ENCODE measurements at places on chromosomes 16 and 17.

GRCh38 chr17:13947499-13947898 is 121.8 kb upstream of the COX10 start:
- DNase-seq = no peak

DNA sequence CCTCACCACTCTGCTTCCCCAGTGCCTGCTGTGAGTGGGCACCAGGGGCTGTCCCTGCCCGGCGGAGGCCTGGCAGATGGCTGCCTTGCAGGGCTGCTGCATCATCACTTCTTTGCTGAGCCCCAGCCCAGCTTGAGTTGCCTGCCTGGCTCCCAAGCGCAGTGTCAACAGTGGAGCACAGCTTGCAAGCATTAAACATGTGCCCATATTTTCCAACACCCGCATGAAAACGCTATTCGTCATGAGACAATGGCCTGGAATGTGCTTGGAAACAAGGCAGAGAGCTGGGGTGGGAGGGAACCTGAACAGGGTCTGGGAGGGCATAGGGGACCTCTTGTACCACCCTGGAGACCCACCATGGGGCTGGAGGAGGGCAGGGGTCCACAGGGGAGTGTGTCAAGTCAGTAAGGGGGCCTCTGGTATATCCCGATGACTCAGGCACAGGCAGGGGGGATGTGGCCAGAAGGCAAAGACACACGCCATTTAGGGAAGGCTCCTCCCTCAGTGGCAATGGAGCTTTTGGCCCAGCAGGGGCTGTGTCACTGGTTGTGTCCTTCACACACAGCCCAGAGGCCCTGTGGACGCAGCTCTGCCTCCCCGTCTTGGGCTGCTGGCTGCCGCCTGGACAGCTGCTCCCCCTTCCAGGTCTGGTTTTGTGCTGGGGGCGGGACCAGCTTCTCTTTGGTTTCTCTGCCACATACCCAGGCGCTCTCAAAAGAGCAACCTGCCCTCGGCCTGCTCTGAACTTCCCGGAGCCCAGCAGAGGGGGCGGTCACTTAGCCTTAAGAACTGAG is 17.4 kb upstream of the MTSS2 start:
- DNase-seq = peak; percentile 79

- DNase-seq = peak; percentile 87
These were observed at the start of gene TRIM65 for GRCh38 chr17:75896415-75897159. Gene TRIM65 (minus strand): TSS chr17:75896951. CDS start chr17:75896937, 14 bp downstream.

GRCh38 chr16:47486856-47487255 is 25.7 kb downstream of the PHKB start:
- DNase-seq = no peak

- DNase-seq = no peak
These were observed 999.7 kb downstream of the CDH11 start for GRCh38 chr16:64122177-64122576.

DNA sequence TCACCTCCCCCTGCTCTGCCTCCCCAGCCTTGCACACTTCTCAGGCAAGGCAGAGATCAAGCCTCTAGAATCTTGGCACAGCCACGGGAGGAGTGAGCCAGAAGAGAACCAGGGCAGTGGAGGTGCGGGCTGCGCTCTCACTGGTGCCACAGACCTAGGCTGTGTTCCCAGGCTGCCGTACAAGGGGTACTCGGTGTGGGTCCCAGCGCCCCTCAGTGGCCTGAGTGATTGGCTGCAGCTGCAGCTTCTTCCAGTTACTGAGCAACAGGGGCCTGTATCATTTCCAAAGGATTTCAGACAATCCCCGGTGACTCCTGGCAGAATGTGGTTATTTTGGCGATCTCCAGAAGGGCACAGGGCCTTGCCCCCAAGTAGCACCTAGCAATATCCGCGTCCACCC is 1852.1 kb downstream of the TP53TG3F start:
- no peak for DNase-seq

- DNase-seq = no peak
These were observed 180.8 kb downstream of the ENGASE start for GRCh38 chr17:79255456-79255855.

- DNase-seq = no peak
These were observed 23.5 kb upstream of the FOXK2 start for GRCh38 chr17:82495844-82496528.

DNA sequence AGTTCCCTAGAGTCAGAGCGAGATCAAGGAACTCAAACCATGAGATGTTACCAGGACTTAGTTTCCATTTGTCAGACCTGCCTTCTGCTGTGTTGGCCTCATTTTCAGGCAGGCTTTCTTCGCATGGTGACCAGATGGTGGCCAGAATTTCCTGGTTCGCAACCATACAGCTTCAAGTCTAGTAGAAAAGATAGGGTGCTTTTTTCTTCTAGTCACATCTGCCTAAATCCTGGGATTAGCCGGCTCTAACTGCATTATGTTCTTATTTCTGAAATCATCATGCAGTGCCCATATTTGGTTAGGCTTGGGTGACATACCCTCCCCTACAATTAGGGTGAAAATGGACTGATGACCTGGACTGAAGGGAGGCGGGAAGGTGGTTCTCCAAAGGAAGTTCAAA is 131.5 kb downstream of the SHISA9 start:
- DNase-seq = no peak

GRCh38 chr17:58763263-58763662 is 7.6 kb downstream of the PPM1E start:
- no peak for DNase-seq

DNA sequence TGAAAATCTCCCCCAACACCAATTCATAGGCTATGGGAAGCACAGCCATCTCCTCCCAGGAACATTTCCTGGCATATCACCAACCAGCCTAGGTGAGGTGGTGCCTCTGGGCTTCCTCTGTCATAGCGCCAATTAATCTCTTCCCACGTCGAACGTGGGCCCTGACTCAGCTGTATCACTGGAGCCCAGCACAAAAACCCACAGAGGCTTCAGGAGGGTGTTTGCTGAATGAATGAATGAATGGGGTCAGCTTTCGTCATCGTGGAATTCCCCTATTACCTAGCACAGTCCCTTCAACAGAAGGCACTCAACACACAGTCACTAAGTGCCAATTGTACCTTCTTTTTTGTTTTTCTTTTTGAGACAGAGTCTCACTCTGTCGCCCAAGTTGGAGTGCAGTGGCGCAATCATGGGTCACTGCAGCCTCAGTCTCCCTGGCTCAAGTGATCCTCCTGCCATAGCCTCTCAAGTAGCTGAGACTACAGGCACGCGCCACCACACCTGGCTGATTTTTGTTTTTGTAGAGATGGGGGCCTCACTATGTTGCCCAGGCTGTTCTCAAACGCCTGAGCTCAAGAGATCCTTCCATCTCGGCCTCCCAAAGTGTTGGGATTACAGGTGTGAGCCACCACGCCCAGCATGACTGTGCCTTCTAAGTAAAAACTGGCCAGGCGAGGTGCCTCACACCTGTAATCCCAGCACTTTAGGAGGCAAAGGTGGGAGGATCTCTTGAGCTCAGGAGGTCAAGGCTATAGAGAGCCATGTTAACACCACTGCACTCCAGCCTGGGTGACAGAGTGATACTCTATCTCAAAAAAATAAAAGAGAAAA is 4.1 kb downstream of the ZNF688 start:
- DNase-seq = no peak

GRCh38 chr17:46841561-46842379 is 9.6 kb upstream of the WNT9B start:
- DNase-seq = peak; percentile 79

- no peak for DNase-seq
These were observed 160.4 kb downstream of the KCNJ2 start for GRCh38 chr17:70329721-70330120.

DNA sequence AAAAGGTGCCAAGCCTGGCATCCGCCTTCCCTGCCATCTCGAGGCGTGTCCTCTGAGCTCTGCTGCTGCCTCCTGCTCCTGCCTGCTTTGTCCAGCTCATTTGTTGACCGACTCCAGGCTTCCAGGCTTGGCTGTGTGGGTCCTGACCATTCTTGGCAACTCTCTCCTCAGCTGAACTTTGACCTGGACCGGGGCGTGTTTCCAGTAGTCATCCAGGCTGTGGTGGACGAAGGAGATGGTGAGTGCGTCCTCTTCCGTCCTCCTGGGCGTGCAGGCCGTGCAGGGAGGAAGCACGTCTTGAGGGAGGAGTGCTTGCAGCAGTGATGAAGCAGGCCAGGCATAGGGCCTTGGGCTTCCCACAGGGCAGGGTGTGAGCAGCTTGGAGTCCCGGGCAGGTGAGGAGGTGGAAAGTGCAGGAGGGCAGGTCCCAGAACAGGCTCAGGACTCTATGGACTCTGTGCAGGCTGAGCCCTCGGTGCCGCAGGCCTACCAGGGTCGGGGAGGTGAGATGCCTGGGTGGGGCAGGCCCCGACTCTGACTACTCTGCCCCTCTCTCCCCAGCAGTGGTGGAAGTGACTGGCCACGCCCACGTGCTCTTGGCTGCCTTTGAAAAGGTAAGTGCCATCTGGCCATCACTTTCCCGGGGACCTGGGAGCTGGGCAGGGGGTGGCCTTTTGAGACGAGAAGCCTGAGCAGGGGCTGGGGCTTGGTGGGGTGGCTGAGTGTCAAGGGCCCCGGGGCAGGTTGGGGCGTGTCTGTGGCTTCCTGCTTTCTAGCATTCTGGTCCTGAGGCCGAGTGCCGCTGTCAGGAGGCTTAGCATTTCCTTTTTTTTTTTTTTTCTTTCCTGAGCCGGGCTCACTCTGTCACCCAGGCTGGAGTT is 28.6 kb upstream of the NUDT16L1 start:
- DNase-seq = no peak

DNA sequence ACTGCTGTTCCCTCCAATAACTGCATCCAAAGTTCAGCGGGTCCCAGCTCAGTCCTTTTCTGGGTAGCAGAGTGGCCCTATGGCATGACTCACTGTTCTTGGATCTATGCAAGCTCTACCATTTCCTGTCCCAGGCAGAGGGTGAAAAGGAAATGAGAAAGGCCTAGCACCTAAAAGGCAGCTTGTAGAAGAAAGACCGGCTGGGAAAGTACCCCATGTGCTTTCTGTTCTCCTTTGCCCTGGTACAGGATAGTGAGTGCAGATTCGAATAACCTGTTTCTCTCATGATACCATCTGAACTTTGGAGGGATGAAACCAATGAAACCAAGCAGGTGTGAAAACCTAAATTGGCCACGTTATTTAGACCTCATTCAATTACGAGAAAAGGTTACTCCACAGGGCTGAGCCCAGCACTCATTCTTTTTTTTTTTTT is 12.7 kb upstream of the HASPIN start:
- DNase-seq = no peak

DNA sequence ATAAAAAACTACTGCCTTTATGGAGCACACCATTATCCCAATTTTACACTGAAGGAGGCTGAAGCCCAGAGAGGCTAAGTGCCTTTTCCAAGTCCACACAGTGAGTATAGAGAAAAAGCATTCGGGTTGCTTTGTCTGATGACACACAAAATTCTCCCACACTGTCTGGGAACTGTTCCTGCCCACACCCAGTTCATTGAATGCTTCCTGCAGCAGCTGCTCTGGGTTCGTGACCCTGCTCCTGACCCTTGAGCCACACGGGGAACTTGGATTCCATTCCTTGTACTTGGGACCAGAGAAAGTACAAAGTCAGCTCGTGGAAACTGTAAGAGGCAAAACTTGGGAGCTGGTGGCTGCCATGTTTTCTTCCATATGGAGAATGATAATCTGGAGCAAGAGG is 57.9 kb downstream of the AKAP1 start:
- no peak for DNase-seq

DNA sequence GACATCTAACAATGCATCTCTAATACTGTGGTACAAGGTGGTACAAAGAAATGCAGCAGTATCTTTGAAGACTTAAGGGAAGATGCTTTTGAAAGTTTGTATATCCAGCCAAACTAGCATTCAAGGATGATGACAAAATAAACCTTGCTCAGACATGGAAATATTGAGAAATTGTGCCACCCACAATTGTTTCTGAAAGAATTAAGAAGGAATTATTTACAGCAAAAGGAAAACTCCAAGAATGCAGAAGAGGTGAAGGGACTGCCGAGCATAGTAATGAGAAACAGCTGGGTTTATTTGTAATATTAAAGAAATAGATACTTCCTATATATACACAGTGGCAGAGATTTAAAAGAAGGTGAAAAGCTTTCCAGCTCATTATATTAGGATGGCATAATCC is 29.5 kb downstream of the PMFBP1 start:
- no peak for DNase-seq

DNA sequence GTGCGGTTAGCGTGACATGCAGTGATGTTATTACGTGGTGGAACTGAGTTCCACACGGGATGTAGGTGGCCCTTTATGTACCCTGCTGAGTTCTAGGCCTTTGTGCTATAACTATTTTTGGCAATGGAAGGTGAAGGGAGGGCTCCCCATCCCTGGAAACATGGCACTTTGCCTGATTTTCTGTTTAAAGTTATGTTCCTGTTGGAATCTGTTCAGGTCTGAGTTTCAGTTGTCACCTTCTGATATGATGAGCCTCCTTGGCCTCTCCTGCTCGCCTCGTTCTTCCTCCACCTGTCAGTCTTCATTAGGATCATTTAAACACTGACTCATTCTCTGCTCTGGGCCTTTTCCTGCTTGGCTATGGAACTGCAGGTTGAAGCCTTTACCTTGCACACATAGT is 200.6 kb downstream of the FTO start:
- peak; percentile 65 for DNase-seq

DNA sequence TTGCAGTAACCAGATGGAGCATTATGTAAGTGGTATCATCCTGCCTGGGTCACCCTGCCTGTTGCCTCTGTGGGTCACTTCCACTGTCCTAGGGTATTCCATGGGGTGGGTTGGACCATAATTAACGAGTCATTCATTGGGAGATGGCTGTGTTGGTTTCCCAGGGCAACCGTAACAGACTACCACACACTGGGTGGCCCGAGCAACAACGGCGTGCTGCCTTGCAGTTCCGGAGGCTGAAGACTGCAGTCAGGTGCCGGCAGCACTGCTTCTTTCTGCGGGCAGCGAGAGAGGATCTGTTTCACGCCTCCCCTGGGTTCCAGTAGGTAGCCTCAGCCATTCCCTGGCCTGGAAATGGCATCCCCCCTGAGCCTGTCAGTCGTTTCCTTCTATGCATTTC is 28.9 kb upstream of the CMIP start:
- peak; percentile 81 for DNase-seq

DNA sequence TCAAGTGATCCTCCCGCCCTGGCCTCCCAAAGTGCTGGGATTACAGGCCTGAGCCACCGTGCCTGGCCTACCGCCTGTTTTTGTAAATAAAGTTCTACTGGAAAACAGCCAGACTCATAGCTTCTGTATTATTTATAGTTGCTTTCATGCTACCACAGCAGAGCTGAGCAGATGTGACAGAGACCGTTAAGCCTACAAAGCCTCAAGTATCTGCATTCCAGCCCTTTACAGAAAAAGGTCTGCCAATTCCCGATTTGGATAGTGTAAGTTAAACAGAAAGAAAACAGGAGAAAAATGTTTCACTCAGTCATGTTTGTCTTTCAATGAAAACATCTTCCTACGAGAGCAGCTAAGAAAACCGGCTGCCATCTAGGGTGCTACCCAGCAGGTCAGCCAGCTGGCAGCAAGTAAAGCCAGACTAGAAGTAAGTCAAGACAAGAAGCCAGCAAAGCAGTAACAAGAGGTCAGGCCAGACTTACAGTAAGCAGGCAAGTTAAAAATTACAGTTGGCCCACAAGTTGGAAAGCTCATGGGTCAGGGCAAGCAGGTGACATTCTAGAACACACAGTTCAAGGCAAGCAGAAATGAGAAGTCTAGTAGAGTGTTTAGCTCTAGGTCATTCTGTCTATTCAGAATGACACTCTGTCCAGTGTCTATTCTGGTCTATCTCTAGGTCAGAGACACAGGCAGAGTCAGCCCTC is 17.7 kb downstream of the NCBP3 start:
- no peak for DNase-seq

- no peak for DNase-seq
These were observed 11.1 kb upstream of the ATP2C2 start for GRCh38 chr16:84357191-84357651.
